ENCODE measurements at places on chromosomes 16 and 17.
A peak's percentile ranks its signal among the peaks of the same experiment; 100 is the strongest.

- DNase-seq: no peak
Observed at GRCh38 chr16:25109643-25110042, 1.9 kb upstream of the LCMT1 start.

GRCh38 chr17:78476973-78477372 lies 98.5 kb downstream of the PGS1 start:
- DNase-seq: no peak

GRCh38 chr16:2767891-2768290 lies 9.2 kb downstream of the ELOB start:
- no peak for DNase-seq

- no peak for DNase-seq
Observed at GRCh38 chr17:34076743-34077631, 178.1 kb upstream of the CCL2 start.

- no peak for DNase-seq
Observed at GRCh38 chr17:64277831-64278562, 14.9 kb upstream of the TEX2 start.

DNA sequence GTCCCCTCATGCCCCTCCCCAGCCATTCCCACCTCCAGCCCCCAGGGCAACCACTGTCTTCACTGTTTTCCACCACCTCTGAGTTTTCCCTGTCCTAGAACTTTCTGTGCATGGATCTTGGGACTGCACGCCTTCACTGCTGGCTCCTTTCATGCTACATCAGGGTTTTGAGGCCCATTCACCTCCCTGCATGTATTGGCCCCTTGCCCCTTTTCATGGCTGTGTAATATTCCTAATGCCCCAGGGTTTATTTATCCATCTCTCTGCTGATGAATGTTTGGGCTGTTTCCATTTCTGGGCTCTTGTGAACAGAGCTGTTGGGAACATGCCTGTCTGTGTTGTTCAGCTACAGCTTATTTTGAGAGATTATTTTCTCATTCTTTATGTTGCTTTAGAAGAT lies 205.0 kb downstream of the RBFOX3 start:
- no peak for DNase-seq

GRCh38 chr17:83062818-83063671 lies 16.4 kb upstream of the METRNL start:
- DNase-seq: no peak

- DNase-seq: peak; percentile 64
Observed at GRCh38 chr17:81870131-81870980, 781 bp downstream of the ARHGDIA start.

DNA sequence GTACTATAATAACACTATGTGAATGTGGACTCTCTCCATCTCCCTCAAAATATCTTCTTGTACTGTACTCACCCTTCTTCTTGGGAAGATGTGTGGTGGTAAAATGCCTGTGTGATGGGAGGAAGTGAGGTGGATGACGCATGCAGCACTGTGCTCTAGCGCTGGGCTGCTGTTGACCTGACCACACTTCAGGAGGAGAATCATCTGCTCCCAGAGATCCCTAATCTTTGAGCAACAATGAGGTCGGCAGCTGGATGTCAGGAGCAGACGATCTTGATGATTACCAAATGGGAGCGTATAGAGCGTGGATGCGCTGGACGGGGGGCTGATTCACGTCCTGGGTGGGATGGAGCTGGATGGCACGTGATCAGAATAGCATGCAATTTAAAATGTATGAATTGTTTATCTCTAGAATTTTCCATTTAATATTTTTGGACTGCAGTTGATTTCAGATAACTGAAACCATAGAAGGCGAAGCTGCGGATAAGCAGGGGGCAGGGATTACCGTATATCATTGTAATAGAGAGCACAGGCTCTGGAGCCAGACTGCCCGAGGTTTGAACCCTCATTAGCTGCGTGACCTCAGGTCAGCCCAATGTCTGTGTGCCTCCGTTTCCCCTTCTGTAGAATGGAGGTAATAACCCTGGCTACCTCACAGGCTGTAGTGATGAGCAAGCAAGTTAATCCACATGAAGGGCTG lies 23.7 kb upstream of the CYLD start:
- no peak for DNase-seq

GRCh38 chr16:69365901-69366300 lies 14.3 kb upstream of the TMED6 start:
- DNase-seq: no peak

- DNase-seq: no peak
Observed at GRCh38 chr17:59530531-59530930, 34.9 kb upstream of the DHX40 start.

DNA sequence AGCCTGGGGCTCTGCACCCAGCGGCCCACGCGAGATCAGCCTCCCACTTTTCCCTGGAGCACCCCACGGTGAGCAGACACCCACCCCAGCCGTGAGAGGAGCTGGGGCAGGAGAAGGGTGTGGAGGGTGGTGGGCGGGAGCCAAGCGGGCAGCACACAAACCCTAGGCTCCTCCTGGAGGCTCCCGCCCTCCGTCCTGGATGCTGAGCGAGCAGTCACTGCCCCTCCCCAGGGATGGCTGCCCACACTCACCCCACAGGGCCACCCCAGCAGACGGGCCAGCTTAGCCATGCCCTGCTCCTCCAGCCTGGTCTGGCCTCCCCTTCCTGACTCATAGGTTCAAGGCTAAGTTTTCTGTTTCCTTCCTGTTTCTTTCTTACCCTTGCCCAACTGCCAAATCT lies 15.7 kb upstream of the ABCC3 start:
- DNase-seq: no peak

GRCh38 chr17:37884516-37884915 lies 39.7 kb upstream of the TBC1D3K start:
- DNase-seq: no peak

DNA sequence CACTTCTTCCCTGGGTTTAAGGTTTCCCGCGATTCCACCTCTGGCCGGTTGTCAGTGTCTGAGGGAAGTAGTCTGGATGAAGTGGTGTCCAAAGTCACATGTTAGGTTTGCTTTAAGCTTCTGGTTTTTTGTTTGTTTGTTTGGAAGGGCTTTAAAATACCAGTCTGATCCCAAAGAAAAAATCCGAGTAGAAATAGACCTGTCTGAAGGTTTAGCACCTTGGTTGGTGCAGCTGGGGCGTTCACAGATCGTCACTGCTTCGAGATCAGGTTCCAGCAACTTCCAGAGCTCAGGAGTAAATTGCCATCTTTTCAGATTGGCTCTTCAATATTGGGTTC lies 567 bp downstream of the TMEM97 start:
- no peak for DNase-seq

- DNase-seq: no peak
Observed at GRCh38 chr17:81396278-81396721, 1.0 kb downstream of the BAHCC1 start.

DNA sequence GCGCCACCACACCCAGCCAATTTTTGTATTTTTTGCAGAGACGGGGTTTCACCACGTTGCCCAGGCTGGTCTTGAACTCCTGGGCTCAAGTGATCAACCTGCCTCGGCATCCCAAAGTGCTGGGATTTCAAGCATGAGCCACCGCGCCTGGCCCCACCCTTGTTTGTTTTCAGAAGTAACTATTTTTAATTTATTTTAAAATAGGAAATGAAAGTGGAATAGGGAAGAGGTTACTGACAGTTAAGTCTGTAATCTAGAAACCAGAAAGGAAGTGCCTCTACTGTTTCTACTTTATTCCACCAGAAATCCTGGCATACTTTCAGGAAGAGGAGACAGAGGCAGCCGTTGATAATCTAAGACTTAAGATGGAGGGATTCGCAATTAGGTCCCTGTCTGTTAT lies 225.6 kb downstream of the TANC2 start:
- DNase-seq: no peak

GRCh38 chr16:2715519-2715918 lies 4.5 kb downstream of the PRSS27 start:
- DNase-seq: peak; percentile 76

DNA sequence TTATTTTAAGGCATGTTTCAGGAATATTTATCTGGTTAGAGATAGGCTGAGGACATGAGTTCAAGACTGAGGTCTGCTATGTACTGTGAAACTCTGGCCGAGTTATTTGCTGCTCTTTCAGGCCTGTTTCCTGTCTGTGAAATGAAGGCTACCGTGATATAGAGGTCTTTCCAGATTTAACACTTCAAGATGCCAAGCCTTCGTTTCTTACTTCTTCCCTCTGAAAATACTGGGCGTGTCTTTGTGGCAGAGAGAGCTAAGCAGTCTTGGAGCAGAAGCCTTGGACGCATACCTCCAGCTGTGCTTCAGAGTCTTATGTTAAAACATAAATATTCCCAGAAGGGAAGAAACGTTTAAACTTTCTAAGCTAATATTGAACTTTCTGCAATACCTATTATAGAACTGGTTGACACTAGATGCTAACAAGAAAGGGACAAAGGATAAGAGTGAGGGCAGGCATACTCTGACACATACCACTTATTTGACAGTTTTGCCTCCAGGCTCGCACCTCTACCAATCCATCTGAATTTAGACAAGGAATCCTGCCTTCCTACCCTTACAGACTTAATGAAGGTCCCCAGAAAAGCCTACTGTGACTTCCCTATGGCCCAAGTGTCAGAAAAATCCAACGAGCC lies 17.5 kb downstream of the WIPI1 start:
- no peak for DNase-seq

DNA sequence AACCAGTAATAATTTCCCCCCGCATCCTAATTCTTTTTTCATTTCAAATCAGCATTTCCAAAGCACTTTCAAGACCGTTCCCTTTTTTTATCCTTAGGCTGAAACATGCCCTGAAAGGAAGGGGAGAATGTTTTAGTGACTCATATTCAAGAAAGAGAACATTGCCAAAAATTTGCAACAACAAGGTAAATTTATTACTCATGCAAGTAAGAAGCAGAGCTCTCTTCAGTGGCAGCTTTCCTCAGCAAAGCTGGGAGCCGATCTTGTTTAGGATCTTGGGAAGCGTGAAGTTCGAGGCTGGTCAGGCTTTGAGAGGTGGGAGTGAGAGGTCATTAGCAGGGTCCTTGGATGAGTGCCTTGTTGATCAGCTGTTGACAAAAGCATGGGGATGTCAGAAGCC lies 129.5 kb downstream of the PRKCA start:
- DNase-seq: no peak

DNA sequence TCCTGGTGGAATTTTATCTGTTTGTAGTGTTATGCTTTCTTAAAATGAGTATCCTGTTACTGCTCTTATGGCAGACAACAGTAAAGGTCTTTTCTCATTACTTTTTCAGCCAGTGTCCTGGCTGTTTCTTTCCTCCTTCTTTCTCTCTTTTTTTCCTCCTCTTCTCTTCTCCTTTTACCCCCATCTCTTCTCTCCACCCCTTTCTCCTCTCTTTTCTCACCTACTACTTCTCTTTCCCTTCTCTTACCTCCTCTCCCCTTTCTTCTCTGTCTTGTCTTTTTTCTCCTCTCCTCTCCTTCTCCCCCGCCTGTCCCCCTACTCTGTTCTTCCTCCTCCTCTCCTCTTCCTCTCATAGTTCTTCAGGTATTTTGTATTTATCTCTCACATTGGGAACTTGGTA lies 48.9 kb downstream of the CPD start:
- no peak for DNase-seq

DNA sequence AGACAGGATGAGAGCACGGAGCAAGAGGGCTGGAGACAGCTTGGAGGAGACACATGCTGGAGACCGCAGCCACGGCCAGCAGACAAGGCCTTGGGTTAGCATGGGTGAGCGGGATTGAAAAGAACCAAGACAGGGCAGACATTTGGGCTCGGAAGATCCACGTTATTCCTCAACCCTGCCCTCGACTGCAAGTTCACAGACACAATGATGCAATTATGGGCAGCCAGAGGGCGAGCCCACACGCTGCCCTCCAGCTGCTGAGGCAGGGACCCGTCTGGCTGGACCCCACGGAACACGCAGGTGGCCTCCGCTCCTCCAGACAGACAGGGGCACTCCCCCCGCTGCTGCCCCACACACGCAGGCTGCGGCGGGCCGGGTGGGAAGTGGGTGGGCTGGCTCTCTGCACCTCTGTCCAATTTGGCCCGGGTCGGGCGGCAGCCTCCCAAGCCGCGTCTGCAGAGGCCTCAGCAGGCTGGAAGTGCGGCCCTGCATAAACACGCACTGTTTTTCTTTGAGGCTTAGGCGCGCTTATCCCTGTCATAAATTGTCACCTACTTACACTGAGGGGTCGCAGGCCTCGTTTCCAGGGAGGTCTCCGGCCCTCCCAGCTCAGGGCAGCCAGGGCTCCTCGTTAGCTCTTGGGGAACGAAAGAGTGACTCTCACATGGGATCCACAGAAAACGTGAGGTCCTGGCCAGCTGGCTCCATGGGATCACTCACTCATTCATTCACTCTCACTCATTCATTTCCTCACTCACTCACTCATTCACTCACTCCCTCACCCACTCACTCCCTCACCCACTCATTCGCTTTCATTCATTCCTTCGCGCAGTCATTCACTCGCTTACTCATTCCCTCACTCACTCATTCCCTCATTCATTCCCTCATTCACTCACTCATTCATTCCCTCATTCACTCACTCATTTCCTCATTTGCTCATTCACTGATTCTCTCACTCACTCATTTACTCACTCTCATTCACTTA lies 303.9 kb downstream of the C16orf95 start:
- no peak for DNase-seq

- no peak for DNase-seq
Observed at GRCh38 chr16:2713523-2713922, 6.5 kb downstream of the PRSS27 start.

- no peak for DNase-seq
Observed at GRCh38 chr17:29157310-29157709, 22.9 kb downstream of the MYO18A start.

- no peak for DNase-seq
Observed at GRCh38 chr17:66192378-66192687, 400 bp upstream of the CEP112 start.

- no peak for DNase-seq
Observed at GRCh38 chr17:60153606-60154390, 4.0 kb downstream of the CA4 start.

GRCh38 chr17:43597624-43598356 lies 51.6 kb upstream of the ETV4 start:
- DNase-seq: no peak
